ENCODE measurements at places on chromosomes 11 and 22. TPM values are rescaled to one million over a fixed set of nuclear protein-coding genes. Genes with fewer than 3 reads are reported as not detected.

The MEN1 gene
- total RNA-seq: 12.8 TPM

The MMP27 gene
- not detected for total RNA-seq

The C11orf21 gene
- not detected for total RNA-seq

The MS4A6E gene
- total RNA-seq: not detected

The DRD4 gene
- total RNA-seq: not detected

The TMEM80 gene
- 15.6 TPM for total RNA-seq

The TOP3B gene
- 36.4 TPM for total RNA-seq

The B3GAT1 gene
- not detected for total RNA-seq

The UBQLNL gene
- not detected for total RNA-seq

The ACR gene
- not detected for total RNA-seq

The RFPL2 gene
- not detected for total RNA-seq

The LMNTD2 gene
- total RNA-seq: 3.2 TPM

The KCNA4 gene
- total RNA-seq: not detected

The MAJIN gene
- not detected for total RNA-seq

Data from tracheal epithelial cell (primary cell).